Activated CD8-positive, alpha-beta memory T cell treated with anti-CD3 and anti-CD28 coated beads, Interleukin-2, amount 10 ng/mL, durations not matched to agents 7 days and 5 days (primary cell): ENCODE measurements at places on chromosomes 7 and 10. TPM values are rescaled to one million over a fixed set of nuclear protein-coding genes. Genes with fewer than 3 reads are reported as not detected.

The EPC1 gene
- total RNA-seq, result 42.3 TPM

DNA sequence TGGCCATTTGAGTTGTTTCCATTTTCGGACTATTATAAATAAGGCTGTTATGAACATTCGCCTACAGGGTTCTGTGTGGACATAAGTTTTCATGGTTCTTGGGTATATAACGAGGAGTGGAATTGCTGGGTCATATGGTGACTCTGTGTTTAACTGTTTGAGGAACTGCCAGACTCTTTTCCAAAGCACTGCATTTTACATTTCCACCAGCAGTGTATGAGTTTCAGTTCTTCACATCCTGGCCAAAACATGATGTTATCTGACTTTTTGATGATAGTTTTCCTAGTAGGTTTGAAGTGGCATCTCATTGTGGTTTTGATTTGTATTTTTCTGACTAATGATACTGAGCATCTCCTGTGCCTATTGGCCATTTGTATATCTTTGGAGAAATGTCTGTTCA, 5.4 kb downstream of the SUV39H2 start:
- no peak for DNase-seq
- H3K27ac ChIP-seq, result peak overlapping the region; percentile 21
- H3K27me3 ChIP-seq, result no peaks in the 10 kb centered on the region
- H3K4me3 ChIP-seq, result no peak overlapping the region
- peaks cover 12% of the 10 kb centered on the region for H3K36me3 ChIP-seq

- H3K4me3 ChIP-seq, result no peak overlapping the region
- H3K36me3 ChIP-seq, result peaks cover 3% of the 10 kb centered on the region
- H3K27ac ChIP-seq, result no peak overlapping the region
- peaks cover 45% of the 10 kb centered on the region for H3K4me1 ChIP-seq
Measured at GRCh38 chr7:129845972-129846327, 106.8 kb downstream of the UBE2H start.

GRCh38 chr7:30924624-30925023, 13.0 kb downstream of the AQP1 start:
- H3K4me1 ChIP-seq, result no peaks in the 10 kb centered on the region
- H3K36me3 ChIP-seq, result no peaks in the 10 kb centered on the region
- peak; percentile 33 for DNase-seq
- no peak overlapping the region for H3K4me3 ChIP-seq
- no peak overlapping the region for H3K27ac ChIP-seq

- no peaks in the 10 kb centered on the region for H3K36me3 ChIP-seq
- no peak for DNase-seq
- H3K27me3 ChIP-seq, result no peaks in the 10 kb centered on the region
- no peak overlapping the region for H3K27ac ChIP-seq
- no peaks in the 10 kb centered on the region for H3K4me1 ChIP-seq
- no peak overlapping the region for H3K4me3 ChIP-seq
Measured at GRCh38 chr10:20391629-20392028, 505.5 kb downstream of the NEBL start.
